ENCODE measurements at places on chromosomes 6 and 20.

DNA sequence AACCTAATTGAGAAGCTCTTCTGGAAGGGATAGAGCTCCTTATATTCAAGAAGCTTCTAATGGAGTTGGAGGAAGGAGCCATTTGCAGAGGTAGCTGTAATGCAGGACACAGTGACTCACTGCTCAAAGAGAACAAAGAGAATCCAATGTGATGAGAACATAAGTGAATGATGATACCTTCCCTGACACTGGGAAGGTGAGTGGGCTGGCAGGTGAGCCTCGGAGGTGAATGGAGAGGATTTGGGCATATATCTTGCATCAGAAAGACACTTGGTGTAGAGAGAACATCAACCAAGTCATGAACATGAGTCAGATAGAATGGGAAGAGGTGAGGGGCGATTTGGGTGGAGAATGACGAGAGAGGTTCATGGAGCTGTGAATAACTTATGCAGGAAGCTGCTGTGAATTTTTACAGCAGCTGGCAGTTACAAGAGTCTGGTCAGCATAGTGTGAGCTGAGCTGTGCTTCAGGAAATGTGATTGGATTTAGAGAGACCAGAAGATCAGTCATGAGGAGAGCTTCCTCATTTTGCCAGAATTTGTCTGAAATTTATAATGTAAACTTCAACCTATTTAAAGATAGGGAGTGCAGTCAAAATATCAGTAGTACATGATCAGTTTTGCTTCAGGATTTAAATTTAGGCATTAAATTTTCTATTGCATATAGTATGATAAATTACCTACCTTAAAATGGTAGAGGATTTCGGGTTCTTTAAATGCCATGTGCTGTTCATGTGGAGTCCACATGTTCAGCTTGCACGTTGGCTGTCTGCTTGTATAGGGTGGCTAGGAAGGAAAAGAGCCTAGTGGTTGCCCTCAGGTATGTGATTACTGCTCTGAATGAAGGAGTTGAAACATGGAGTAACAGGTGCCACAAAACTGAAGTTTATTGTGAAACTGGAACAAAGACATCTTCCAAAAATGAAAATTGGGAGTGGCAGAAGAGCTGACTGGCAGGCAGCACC lies 59.2 kb upstream of the KIF25 start:
- H3K4me1 ChIP-seq = no peaks in the 10 kb centered on the region
- no peak overlapping the region for H3K27ac ChIP-seq
- no peak for DNase-seq
- no peaks in the 10 kb centered on the region for H3K36me3 ChIP-seq
- no peaks in the 10 kb centered on the region for H3K27me3 ChIP-seq

GRCh38 chr20:63856098-63856511 lies 5.2 kb upstream of the ABHD16B start:
- no peak overlapping the region for H3K27ac ChIP-seq
- no peak overlapping the region for H3K4me3 ChIP-seq
- DNase-seq = no peak
- H3K4me1 ChIP-seq = peaks cover 33% of the 10 kb centered on the region

- H3K36me3 ChIP-seq = peaks cover 17% of the 10 kb centered on the region
- DNase-seq = no peak
- no peaks in the 10 kb centered on the region for H3K27me3 ChIP-seq
Observed at GRCh38 chr6:39102821-39103136, 12.2 kb downstream of the SAYSD1 start.

DNA sequence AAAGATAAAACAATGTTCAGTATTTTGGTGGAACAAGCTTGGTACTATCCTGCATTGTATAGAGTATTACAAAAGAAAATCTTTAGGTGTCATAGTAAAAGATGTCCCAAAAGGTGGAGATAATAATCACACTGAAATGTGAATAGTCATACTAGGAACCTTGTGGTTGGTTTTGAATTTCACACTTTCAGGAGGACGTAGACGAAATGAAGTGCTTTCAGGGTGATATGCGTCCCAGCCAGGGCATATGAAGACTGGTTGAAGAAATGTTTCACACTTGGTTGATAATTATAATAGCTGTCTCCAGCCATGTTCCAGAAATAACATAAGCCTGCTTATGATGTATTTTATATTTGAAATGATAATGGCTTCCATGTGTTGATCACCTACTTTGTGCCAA lies 60.4 kb downstream of the SCAND1 start:
- no peak overlapping the region for H3K27ac ChIP-seq
- no peaks in the 10 kb centered on the region for H3K4me1 ChIP-seq
- DNase-seq = no peak

DNA sequence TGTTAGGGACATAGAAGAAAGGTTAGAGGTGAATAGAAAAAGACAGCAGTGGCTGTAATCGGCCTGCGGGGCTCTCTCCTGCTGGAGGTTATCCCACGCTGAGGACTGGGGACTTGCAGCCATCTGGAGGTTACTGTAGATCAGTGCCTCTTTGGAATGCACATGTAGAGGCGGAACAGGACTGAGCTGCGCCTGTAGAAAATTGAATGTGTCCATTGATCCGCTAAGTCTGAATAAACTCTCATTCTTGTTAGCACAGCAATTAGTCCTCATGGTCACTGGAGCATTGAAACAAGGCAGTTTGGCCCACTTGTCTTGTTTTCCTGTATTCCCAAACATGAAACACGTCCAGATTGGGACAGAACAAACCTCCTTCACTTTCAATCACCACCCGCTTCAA lies 46.3 kb upstream of the F13A1 start:
- no peak overlapping the region for H3K4me3 ChIP-seq
- no peaks in the 10 kb centered on the region for H3K4me1 ChIP-seq
- no peak overlapping the region for H3K27ac ChIP-seq
- DNase-seq = no peak

DNA sequence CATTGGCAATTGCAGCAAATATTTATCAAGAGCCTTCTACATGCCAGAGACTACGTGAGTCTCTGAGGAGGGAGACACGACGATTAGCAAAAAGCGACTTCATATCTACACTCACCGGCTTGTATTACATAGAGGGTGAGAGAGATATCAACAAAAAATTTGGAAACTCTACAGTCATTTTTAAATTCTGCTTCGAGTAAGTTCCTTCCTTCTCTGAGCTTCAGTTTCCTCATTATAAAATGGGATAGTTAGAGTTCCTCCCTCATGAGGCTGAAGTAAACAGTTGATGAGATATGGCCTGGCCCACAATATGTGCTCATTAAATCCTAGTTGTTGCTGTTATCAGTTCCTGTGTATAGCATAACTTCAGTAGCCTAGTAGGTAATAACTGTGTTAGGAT lies 64.1 kb upstream of the SIRPA start:
- no peaks in the 10 kb centered on the region for H3K27me3 ChIP-seq
- no peak overlapping the region for H3K4me3 ChIP-seq
- no peak overlapping the region for H3K27ac ChIP-seq
- DNase-seq = no peak
- H3K36me3 ChIP-seq = no peaks in the 10 kb centered on the region
- no peaks in the 10 kb centered on the region for H3K4me1 ChIP-seq

- H3K27me3 ChIP-seq = no peaks in the 10 kb centered on the region
- DNase-seq = no peak
- H3K36me3 ChIP-seq = no peaks in the 10 kb centered on the region
Observed at GRCh38 chr20:38181207-38181801, 16.2 kb upstream of the TGM2 start.

GRCh38 chr6:170371080-170371479 lies 64.5 kb downstream of the FAM120B start:
- no peak overlapping the region for H3K4me3 ChIP-seq
- no peaks in the 10 kb centered on the region for H3K4me1 ChIP-seq
- DNase-seq = no peak
- H3K27ac ChIP-seq = no peak overlapping the region
- H3K27me3 ChIP-seq = no peaks in the 10 kb centered on the region

DNA sequence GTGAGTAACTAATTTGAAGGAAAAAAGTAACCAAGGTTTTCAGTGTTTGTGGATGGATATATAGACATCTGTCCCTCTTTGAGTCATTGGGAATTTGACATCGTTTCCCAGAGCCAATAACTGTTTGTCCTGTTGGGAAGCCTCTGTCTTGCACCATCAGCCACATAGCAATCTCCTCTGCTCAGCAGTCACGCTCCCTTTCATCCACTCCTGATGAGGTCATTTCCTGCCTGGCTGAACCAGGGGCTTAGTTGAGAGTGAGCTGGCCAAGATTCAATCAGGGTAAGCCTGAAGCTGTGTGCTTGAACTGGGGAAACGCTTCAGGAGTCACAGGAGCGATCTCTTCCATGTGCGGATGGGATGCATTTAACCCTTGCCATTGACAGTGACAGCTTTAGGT lies 121.5 kb upstream of the FOXQ1 start:
- H3K36me3 ChIP-seq = no peaks in the 10 kb centered on the region
- no peak overlapping the region for H3K4me3 ChIP-seq
- no peak overlapping the region for H3K27ac ChIP-seq
- no peaks in the 10 kb centered on the region for H3K4me1 ChIP-seq
- H3K27me3 ChIP-seq = no peaks in the 10 kb centered on the region
- DNase-seq = no peak

- no peak for DNase-seq
- H3K36me3 ChIP-seq = no peaks in the 10 kb centered on the region
- no peaks in the 10 kb centered on the region for H3K4me1 ChIP-seq
Observed at GRCh38 chr20:3751675-3752385, 15.7 kb downstream of the ADISSP start.

- DNase-seq = peak; percentile 78
- no peaks in the 10 kb centered on the region for H3K27me3 ChIP-seq
- H3K4me1 ChIP-seq = peaks cover 17% of the 10 kb centered on the region
Observed at GRCh38 chr6:73262671-73263569, at the start of gene KHDC1. Gene KHDC1 (minus strand): TSS chr6:73263196. CDS start chr6:73242517, 20,679 bp downstream.

GRCh38 chr20:12072954-12073264 lies 155.2 kb downstream of the BTBD3 start:
- no peak for DNase-seq
- no peaks in the 10 kb centered on the region for H3K27me3 ChIP-seq
- H3K4me1 ChIP-seq = no peaks in the 10 kb centered on the region
- H3K4me3 ChIP-seq = no peak overlapping the region

GRCh38 chr6:45568626-45569025 lies 190.9 kb upstream of the SUPT3H start:
- H3K36me3 ChIP-seq = no peaks in the 10 kb centered on the region
- DNase-seq = no peak
- no peak overlapping the region for H3K27ac ChIP-seq
- H3K4me3 ChIP-seq = no peak overlapping the region

DNA sequence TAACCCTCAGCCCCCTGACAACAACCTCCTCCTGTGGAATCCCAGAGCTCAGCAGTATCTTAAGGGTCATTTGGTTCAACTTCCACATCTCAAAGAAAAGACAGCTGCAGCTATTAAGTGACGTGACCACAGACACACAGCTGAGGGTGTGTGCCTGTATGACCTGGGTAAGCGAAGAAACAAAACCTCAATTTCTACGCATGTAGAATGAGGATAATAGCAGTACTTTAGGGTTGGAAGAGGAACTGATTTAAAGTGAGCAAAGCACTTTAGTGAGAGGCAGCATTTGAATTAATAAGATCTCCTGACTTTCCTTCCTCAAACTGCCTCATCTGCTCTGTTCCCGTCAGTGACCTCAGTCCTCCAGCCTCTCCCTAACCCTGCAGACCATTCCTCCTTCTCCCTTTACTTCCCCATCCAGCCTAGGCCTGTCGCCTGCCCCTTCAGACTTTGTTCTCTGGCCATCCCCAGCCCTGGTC lies 6.8 kb upstream of the ARMC2 start:
- H3K27me3 ChIP-seq = no peaks in the 10 kb centered on the region
- H3K27ac ChIP-seq = peak overlapping the region; percentile 31
- no peak for DNase-seq
- no peaks in the 10 kb centered on the region for H3K36me3 ChIP-seq

DNA sequence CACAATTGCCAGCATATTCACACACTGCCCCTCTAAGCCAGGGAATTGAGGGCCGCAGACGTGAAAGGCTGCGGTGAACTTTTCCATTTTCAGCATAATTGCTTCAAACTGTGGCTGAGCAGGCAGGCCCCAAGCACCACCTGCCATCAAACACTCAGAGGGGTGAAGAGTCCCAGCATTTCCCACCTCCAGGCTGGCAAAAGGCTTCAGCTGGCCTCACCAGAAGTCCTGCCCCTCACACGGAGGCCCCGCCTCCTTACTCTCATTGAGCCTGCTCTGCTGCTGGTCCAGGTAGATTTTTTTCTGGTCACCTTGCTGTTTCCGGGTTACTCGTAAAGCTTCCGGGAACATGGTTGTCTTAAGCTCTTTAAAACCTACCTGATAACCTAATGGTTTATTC lies 52.0 kb upstream of the PRELID3B start:
- H3K36me3 ChIP-seq = no peaks in the 10 kb centered on the region
- no peak overlapping the region for H3K27ac ChIP-seq
- no peak overlapping the region for H3K4me3 ChIP-seq

- H3K27ac ChIP-seq = no peak overlapping the region
- DNase-seq = no peak
- no peak overlapping the region for H3K4me3 ChIP-seq
- no peaks in the 10 kb centered on the region for H3K4me1 ChIP-seq
Observed at GRCh38 chr6:38822963-38823362, 107.9 kb downstream of the DNAH8 start.
